GM13977 (cell line): ENCODE measurements at places on chromosomes 2 and 18.
A peak's percentile ranks its signal among the peaks of the same experiment; 100 is the strongest.

DNA sequence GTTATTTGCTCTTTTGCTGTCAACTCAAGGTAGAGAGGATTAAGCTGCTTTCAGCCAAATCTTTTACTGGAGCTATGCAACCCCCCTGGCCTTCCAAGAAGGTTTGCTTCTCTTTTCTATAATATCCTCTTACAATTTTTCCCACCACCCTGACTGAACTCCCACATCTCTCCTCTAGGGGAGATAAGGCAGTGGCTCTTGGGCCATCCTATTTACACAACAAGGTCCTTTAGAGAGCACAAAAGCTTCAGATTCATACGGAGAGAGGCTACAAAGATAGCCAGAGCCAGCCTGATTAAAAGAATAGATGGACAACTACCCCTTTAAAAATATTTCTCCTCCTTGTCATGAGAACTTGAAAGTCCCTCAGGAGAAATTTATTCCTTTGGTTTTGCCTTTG, 95.7 kb downstream of the TPGS2 start:
- DNase-seq, result no peak

DNA sequence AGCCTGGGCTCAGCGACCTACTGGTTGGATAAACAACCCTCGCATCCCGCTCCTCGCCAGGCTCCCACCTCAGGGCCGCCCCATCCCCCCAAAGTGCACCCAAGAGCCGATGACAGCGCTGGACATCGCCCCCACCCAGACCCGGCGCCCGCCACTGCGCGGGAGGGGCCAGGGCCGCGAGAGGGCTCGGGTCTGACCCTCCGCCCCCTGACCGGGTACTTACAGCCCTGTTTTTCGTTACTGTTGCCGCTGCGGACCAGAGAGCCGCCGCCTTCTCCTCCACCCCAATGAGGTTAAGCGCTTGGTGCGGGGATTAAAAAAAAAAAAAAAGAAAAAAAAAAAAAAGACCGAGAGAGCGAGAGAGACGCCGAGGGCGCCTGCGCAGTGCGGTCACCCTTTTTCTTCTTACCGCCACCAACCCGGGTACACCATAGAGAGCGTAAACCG, at the start of gene CLASP1:
TSS of gene CLASP1 (minus strand) at position 314 of the 447 bp plus-strand sequence. CDS start 43,567 bp downstream, outside the sequence.
- DNase-seq, result peak; percentile 97

- DNase-seq, result no peak
Observed at GRCh38 chr2:101127319-101128056, 23.7 kb downstream of the TBC1D8 start.

GRCh38 chr2:136751406-136751805, 13.9 kb upstream of the THSD7B start:
- no peak for DNase-seq

GRCh38 chr2:189916651-189917050, 132.4 kb downstream of the PMS1 start:
- no peak for DNase-seq

GRCh38 chr18:51726614-51727013, 529.1 kb upstream of the MEX3C start:
- no peak for DNase-seq

- no peak for DNase-seq
Observed at GRCh38 chr2:190497428-190497827, 37.1 kb downstream of the NEMP2 start.

DNA sequence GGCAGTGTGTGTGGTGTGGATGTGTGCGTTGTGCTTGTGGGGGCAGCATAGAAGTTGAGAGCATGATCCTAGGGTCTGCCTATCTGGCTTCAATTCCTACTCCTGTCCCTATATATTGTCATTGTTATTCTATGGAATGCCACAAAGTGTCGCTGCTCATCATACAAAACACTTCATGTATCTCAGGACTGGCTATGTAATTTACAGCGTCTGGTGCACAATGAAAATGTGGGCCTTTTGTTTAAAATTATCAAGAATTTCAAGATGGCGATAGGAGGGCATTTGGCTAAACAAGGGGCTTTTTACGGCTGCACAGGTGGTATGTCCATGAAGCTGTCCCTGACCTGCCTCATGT, 3.4 kb downstream of the SERPINB2 start:
- DNase-seq, result no peak

DNA sequence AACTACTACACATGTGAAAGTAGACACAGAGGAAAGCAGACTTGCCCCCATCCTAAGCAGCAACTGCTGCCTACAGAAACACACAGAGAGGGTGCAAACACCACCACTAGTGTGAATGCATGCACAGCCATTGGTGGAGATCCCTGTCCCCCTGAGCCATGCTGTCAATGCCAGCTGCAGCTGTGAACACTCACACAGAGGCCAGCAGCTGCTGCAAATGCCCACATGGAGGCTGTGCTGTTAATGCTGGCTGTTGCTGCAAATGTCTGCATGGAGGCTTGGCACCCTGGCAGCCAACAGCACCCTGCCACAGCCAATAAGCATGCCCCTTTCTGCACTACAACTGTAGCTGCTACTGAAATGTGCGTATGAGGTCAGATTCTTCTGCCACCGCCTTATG, 355.0 kb downstream of the LNPK start:
- DNase-seq, result no peak

DNA sequence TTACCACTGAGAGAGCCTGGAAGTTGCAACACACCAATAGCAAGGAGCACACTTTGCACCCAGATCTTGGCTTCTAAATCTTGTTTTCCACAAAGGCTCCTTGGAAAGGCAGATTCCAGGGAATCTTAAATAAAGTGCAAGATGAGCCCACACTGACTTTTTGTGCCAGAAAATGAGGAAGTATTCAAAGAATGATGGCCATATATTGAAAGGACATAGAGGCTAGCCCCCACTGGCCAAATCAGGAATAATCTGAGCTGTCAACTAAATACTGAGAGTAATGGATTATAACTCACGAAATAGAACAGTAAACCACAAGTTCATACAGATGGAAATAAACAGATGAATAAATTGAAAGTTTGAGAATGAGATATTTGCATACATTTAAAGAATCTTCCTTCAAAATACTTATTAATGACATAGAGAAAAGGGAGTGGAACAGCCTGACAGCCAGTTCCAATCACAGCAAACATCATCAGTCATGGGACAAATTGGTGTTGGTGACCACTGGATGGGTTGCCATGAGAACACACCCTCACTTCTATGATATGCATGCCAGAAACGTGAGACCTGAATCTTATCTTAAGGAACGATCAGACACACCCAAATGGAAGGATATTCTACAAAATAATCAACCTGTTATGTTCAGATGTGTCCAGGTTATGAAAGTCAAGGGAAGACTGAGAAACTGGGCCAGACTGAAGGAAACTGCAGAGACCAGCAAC, 12.2 kb upstream of the ACKR3 start:
- no peak for DNase-seq

- peak; percentile 96 for DNase-seq
Observed at GRCh38 chr2:69436938-69437750, at the start of gene NFU1. NFU1 (minus strand) TSS chr2:69437435; CDS start chr2:69437422, 13 bp downstream.

DNA sequence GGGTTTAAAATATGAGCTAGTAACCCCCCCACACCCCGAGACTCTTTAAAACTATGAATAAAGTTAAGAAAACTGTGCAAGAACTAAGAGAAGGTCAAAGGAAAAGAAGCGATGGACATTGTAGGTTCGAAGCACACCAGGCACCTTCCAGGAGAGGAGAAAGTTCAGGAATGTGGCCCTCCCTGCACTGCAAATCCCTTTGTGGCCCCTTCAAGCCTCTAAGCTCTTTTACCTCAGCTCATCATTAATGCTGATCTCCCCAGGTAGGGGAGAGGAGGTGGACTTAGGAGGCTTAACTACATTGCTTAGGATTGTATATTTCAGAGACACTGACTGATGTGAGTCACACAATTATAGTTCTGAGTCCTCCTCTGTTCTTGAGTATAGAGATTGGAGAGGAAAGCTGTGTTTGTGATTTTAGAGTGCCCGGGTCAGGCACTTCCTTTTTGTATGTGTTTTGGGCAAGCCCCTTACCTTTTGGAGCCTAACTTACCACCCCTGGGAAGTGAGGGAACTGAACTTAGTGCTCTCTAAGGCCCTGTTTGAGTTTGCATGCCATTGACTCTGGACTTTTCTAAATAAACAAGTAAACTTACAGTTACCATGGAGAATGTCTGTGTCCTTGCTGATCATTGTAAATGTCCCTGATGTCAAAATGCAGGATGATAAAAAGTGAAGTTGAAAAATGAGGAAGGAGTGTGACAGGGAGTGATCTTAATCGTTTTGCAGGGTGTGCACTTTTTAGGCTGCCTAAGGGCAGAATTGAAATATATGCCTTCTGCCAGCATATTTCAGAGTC, 140.8 kb upstream of the ZEB2 start:
- no peak for DNase-seq

DNA sequence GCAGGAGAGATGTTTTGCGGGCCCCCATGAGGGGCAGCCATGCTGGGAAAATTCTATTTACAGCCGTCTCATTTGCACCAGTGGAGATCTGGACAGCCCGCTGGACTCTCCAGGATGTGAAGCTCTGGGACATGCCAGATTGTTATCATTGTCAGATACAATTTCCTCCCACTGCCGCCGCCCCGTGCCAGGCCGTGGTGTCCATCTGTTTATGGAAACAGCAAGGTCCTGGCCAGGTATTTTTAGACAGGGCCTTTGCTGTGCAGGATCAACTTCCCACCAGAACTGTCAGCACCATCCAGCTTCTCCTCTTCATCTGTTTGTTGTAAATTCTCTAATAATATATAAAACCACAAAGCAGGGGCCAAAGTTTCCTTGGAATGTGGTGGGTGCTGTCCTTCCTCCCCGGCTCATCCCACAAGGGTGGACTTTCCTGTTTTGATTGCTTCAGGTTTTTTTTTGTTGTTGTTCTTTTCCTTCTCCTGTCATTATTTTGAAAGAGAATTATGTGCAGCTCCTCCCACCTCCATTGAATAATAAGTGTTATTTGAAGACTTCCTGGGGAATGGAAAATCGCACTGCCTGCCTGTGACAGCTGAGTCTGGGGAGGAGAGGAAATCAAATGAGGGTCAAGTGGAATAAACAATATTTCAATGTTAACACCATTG, 398.1 kb downstream of the TNS1 start:
- no peak for DNase-seq

DNA sequence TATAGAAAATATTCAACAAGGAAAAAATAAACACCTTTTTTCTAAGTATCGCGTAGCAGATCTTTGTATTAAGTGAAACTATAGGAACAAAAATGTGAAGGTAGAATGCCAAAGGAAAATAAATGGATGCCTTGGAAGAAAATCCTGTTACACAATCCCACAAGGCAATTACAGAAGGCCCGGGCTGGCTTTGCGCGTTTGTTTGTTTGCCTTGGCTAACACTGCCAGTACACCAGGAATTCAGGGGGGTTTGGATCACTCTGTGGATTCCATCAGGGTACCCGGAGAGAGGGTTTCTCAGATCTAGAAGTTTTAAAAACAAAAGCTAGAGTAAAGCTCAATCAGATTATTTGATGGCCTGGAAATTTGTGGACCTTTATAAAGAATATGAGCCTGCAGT, 478.3 kb downstream of the FBXO15 start:
- no peak for DNase-seq
